Glutamatergic neuron (in vitro differentiated cells): ENCODE measurements at places on chromosomes 7 and 10. TPM values are rescaled to one million over a fixed set of nuclear protein-coding genes. Genes with fewer than 3 reads are reported as not detected.

The ANKRD61 gene
- not detected for total RNA-seq

The ZNF853 gene
- 5.5 TPM for total RNA-seq

The PRLHR gene
- total RNA-seq, result 0.22 TPM

The OPN4 gene
- not detected for total RNA-seq

The LRRD1 gene
- 0.15 TPM for total RNA-seq

The GRID2IP gene
- 0.66 TPM for total RNA-seq

The EDRF1 gene
- total RNA-seq, result 41.3 TPM

The RPEL1 gene
- total RNA-seq, result not detected

The ACBD7 gene
- total RNA-seq, result 1.5 TPM

The CLCN1 gene
- total RNA-seq, result 0.56 TPM

The CYP3A4 gene
- not detected for total RNA-seq

The MINDY3 gene
- 45.6 TPM for total RNA-seq

The HNRNPF gene
- 99.7 TPM for total RNA-seq

The KIF11 gene
- 7.2 TPM for total RNA-seq
